ENCODE measurements at places on chromosomes 3 and 15.
A peak's percentile ranks its signal among the peaks of the same experiment; 100 is the strongest.

GRCh38 chr3:181712553-181713279 lies 991 bp downstream of the SOX2 start:
- DNase-seq, result no peak

DNA sequence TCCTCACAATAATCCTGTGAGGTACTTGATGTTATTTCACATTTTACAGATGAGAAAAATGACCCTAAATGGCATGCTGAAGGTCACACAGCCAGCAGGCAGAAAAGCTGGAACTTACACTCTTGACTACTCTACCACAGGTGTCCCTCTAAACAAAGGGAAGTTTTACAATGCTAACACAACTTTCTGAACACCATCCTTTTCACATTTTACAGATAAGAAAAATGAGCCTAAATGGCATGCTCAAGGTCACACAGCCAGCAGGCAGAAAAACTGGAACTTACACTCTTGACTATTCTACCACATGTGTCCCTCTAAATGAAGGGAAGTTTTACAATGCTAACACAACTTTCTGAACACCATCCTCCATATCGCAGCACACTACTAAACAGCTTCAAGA lies 35.6 kb downstream of the TMCC1 start:
- DNase-seq, result no peak

DNA sequence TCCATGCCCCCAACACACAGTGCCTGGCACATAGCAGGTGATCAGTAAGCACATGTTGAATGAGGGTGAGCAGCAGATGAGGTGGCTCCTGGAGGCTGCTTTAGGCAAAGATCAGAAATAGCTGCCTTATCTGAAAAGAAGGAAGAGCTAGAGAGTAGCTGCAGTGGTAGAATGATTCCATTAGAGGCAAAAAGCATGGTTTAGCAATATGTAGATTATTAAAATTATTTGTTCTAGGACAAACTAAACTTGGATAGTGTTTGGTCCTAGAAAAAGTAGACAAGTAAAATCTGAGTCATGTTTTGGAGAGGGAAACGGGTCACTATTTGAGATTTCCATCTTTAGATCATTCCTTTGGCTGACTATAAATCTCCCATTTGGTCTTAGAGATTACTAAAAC lies 32.1 kb downstream of the KIF7 start:
- DNase-seq, result no peak

GRCh38 chr15:26355472-26356074 lies 417.3 kb downstream of the GABRB3 start:
- no peak for DNase-seq

DNA sequence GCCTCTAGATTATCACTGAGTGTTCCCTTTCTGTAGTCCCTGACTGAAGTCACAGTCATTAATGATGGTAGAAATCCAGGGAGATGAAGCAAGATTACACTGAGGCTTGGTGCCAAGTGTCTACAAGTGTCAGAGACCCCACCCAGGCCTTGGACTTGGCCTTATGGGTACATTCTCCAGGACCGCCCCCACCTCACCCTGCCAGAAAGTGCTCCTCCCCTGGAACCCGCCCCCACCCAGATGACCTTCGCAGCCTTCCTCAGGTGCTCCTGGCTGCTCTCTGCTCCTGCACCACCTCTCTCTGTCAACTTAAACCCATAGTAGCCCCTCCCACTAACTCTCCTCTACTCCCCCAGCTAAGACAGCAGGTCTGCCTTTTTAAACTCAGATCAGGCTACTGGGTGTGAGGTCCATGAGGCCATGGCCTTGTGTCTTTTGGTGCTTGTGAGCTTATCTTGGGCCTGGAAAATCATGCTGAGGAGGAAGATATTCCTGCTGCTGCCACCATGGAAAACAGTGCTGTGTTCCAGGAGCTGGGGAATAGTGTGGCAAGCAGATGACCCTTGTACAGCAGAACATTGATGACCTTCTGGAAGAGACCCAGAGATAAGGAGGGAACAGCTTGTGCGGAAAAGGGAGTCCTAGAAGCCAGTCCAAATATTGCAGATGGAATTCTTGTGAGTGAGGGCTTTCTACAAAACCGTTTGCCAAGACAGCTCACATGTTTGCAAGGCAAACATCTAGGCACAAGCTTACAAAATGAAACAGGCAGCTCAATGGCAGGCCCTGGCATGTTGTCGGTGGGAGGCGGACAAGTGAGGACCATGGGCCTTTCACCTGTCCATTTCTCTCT lies 40.3 kb upstream of the NDUFB4 start:
- DNase-seq, result no peak

- DNase-seq, result no peak
Measured at GRCh38 chr15:87343966-87344365, 912.6 kb downstream of the NTRK3 start.

- DNase-seq, result no peak
Measured at GRCh38 chr3:194938845-194939531, 253.3 kb downstream of the FAM43A start.

- no peak for DNase-seq
Measured at GRCh38 chr15:35445891-35446290, 100.1 kb downstream of the DPH6 start.

GRCh38 chr15:60381148-60381788 lies 16.5 kb downstream of the ANXA2 start:
- DNase-seq, result no peak

GRCh38 chr3:66496301-66496700 lies 4.5 kb downstream of the LRIG1 start:
- DNase-seq, result no peak

GRCh38 chr3:14561051-14561960 lies 21.2 kb upstream of the GRIP2 start:
- DNase-seq, result no peak

DNA sequence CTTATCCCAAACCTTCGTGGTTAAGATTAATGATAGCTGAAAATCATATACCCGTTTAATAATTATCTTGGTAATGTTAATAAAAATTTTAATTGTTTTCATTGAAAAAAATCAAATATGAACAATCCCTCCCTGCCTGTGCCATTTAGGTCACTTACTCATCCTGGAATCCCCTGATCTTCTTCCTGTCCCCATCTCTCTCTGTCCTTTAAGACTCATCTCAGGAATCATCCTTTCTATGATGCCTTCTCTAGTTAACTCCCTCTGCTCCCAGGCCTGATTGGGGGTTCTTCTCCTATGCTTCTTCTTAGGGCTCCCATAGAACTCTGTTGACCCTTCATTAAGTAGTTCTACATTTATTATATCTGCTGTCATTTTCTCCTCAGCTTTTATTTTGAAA lies 91.6 kb downstream of the MBNL1 start:
- no peak for DNase-seq

DNA sequence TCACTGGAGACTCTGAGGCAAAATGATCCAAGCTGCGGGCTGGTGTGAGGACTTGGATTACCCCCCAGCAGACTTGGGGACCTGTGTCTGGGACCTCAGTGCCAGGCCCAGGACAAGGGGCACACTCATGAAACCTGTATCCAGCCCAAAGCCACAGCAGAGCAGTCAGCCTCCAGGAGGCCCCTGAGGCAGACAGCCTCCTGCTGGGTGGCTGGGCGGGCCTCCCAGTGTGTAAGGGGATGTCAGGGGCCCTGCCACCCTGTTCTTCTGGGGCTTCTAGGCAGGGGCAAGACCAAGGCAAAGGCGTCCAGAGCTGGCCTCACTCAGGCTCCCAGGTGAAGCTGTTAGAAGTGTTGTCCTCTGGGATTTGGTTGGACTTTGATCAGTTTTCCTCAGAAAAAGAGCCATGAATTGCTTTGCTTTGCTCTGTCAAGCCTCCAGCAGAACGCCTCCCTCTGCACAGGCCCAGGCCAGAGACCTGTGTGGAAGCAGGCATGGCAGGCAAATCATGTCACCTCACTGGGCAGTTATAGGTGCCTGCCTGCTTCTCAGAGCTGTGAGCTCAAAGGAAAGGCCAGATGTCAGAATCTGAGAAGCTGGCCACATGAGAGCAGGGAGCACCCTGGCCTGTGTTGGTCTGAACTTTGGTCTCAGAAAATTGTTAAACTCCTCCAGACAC lies 77.4 kb downstream of the SMAD6 start:
- no peak for DNase-seq

DNA sequence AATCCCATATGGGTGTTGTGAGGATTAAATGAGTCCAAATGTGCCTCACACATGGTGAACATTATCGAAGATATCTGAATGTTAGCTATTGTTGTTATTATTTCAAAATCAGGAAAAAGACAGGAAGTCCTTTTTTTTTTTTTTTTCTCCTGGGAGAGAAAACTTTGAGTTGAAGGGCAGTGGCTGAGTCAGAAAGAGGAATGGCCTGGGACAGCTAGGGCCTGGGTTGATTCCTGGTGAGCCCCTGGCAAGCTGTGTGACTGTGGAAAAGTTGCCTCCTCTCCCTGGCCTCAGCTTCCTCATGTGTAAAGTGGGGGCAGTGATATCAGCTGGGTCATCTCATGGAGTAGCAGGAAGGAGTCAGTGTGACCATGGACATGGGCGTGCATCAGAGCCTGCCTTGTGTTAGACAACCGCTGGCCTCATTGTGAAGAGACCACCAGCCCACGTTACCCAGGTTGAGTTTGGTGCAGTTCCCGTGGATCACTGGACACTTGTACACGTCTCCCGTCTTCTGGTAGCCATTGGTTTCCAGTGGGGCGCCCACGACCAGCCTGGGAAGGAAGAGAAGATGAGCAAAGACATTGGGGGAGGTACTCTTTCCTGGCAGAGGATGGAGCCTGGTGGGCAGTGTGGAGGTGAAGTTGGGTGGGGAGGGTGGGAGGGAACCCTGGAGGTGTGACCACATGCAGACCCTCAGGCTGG lies 63.1 kb downstream of the ITGA11 start:
- DNase-seq, result no peak

GRCh38 chr15:53962646-53963561 lies 15.3 kb upstream of the UNC13C start:
- DNase-seq, result peak; percentile 2

DNA sequence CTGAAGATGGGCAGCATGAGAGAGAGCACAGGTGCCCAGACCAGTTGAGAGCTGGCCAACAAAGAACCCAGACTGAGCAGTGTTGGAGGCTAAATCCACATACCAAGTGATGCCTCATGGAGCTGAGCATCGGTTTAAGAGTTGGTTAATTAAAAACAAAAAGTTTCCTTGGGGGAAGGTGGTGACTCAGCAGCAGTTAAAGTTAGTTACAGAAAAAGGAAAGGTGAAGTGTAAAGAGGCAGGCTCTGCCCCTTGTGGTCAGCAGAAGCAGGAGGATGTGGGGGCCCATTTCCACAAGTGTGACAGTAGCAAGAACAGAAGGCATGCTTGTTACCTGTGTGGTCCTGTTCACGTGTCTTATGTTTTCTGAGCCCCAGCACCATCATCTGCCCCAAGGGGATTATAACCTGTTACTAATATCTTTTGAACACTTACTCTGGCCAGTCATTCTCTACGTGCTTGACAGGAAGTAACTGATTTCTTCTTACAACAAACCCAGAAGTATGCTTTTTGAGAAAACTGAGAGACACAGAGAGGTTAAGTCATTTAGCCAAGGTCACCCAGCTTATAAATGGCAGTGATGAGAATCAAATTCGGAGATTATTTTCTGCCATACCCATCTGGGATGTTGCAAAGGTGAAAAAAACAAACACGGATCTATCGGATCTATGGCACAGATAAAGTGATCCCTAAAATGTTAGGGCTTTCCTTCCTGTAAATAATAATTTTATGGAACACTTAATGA lies 91.0 kb downstream of the EPHB1 start:
- DNase-seq, result no peak

GRCh38 chr3:129311054-129311902 lies 32.6 kb downstream of the HMCES start:
- no peak for DNase-seq

GRCh38 chr15:88179562-88179961 lies 77.0 kb downstream of the NTRK3 start:
- no peak for DNase-seq

Measured in activated naive CD4-positive, alpha-beta T cell treated with Interleukin-2 at 50 U/mL for 16 hours (primary cell).